ENCODE measurements at places on chromosomes 4 and X.

- DNase-seq = no peak
Observed at GRCh38 chr4:169050284-169050683, 40.2 kb upstream of the CBR4 start.

DNA sequence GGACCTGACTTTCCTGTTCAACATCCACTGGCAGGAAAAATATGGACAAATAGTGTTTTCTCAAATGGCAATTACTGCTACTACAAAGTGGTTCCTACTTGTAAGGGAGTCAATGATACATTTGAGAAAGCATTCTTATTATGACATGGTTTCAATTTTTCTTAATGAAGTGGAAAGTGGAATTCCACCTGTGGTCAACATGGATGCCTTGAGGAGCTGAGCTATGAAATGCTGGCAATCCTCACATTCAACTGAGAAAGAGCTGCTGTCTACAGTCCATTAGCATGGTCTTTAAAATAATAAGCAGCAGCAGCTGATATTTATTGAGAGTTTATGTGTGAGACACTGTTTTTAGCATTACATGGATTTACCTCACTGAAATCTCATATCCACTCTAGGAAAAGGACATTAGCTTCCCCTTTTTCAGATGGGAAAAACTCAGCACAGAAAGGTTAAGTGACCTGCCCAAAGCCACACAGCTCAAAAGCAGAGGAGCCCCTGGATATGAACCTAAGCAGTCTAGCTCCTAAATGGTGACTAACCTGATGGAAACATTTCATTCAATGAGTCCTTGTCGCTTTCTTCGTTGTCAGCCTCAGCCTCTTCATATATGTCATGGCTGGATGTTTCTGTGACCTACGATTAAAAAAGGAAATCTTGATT, 29.2 kb downstream of the MAP7D3 start:
- DNase-seq = no peak

GRCh38 chr4:105327222-105327621, 146.6 kb downstream of the PPA2 start:
- no peak for DNase-seq

GRCh38 chr4:152501846-152502536, 33.9 kb downstream of the FBXW7 start:
- DNase-seq = no peak

- DNase-seq = no peak
Observed at GRCh38 chrX:121258545-121258944, 211.1 kb downstream of the GLUD2 start.

- DNase-seq = no peak
Observed at GRCh38 chr4:141657550-141658250, 21.3 kb downstream of the IL15 start.

DNA sequence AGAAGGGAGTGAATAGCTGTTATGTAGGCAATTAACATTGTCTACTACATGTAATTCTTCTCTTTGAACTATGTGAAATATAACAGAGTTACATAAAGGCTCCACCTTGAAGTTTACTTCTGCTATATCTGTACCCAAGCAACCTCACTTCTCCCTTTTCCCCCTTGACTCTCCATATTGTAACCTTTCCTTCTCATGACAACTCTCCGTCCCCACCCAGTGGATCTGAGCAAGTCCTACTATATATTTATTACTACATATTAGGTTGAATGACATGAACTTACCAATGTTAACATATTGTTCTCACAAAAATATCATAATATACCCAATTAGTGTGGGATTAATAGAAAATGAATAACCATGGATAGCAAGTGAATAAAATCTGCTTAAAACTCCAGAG, 93.2 kb upstream of the ATP8A1 start:
- DNase-seq = peak; percentile 18

DNA sequence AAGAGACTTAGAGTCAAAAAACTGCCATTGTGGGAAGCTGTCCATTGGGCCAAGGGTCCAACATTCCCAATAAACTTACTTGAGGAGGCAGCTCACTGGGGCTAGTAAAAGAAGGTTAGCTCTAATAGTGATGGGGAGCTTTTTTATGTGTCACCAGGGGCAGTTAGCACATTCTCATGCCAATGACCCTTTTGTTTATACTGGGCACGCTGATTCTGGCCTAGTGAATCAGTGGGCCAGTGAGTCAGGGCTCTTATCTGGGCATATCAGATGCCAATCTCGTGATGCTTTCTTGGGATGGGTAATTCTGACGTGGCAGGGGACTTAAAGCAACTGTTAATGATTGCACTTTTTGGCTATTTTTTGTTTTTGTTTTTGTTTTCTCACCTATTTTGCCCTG, 27.8 kb downstream of the TCEAL1 start:
- DNase-seq = no peak

GRCh38 chr4:105058177-105058812, 88.4 kb upstream of the TET2 start:
- no peak for DNase-seq

DNA sequence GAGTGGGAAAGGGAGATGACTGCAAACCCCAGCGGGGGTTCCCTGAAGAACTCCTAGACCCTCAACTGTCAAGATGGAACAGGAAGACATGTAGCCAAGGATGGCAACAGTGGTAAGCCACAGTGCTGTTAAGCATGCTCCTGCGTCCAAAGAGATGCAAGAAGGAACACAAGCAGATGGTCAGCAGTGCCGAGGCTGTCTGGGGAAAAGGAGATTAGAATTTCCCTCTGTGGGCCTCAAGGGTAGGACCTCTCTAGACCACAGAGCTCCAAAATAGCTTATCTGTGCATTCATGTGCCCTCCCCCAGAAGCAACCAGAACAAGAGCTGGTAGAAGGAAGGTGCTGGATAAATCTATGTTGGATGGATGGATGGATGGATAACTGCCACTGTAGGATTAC, 82.0 kb upstream of the CPEB2 start:
- DNase-seq = no peak

DNA sequence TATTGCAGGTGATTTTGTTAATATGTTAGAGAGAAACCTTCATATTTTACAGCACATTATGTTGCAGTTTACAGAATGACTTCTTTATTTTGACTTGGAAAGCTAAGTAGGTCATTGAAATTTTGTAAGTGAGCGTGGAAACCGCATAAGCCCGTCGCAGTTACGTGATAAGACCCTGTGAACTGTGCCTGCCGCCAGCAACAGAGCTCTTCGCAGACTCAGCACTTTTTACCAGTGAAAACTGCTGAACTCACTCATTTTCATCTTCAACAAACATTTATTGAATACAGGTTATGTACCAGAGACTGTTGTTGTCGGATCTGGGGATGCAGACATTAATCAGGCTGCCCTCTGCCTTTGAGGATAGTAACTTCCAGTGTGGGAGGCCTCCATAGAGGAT, 355.7 kb downstream of the HS3ST1 start:
- DNase-seq = no peak

DNA sequence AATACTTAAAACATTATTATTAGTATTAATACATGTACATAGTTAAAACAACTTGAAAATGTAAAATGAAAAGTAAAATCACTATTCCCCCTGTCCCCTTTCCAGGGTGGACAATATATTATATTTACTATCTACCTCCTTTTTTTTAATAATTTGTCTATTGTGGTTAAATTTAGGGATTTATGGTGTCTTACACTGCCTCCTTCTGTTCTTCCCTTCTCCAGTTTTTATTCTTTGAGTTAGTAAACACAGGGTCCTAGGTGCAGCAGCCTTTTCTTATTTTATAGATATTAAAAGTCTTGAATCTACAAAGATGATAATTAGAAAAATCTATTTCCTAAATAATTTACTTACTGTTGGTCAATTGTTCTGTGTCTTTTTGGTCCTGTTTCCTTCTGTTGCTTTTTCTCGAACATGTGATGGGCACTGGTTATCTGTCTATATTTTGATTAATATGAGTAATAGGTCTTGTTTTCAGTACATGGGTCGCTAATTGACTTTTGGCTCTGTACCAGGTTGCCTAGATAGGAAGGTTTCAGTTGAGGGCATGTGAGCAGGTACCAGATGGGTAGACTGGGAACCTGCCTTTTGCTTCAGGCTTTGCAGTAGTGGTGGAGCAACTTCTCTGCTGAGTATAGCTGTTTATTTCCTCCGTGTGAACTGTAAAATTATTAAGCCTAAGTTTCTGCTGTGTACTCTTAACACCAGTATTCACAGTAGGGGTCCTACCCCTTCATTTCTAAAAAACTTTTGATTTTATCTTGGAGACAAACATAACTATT, 1.1 kb downstream of the NUDT9 start:
- no peak for DNase-seq

DNA sequence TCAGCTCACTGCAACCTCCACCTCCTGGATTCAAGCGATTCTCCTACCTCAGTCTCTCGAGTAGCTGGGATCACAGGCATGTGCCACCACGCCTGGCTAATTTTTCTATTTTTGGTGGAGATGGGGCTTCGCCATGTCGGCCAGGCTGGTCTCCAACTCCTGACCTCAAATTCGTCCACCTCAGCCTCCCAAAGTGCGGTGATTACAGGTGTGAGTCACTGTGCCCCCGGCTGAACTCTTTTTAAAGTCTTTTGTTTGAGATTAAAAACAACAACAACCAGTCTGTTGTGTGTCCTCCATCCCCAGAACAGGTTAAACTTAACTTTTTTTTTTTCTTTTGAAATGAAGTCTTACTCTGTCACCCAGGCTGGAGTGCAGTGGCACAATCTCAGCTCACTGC, 36.3 kb upstream of the RBPJ start:
- DNase-seq = no peak

DNA sequence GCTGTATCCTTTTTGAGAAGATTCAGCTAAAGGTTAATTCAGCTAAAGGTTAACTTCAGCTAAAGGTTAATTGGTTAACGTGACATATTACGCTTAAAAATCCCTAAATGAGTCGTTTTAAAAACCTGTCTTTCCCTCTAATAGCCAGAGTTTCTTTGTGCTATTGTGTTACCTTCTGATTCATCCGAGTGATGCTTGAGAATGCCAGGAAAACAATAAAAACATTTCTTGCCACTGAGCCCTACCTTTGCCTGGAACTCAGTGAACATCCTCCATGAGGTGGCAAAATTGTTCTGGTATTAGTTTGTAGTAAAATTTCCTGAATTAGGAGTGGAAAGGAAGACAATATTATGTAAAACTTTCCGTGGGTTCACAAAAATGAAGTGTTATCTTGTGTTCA, 13.7 kb upstream of the TMPRSS11E start:
- no peak for DNase-seq

- DNase-seq = no peak
Observed at GRCh38 chrX:100870527-100870926, 3.6 kb downstream of the NOX1 start.

- no peak for DNase-seq
Observed at GRCh38 chr4:5784960-5785611, 74.1 kb downstream of the EVC start.

DNA sequence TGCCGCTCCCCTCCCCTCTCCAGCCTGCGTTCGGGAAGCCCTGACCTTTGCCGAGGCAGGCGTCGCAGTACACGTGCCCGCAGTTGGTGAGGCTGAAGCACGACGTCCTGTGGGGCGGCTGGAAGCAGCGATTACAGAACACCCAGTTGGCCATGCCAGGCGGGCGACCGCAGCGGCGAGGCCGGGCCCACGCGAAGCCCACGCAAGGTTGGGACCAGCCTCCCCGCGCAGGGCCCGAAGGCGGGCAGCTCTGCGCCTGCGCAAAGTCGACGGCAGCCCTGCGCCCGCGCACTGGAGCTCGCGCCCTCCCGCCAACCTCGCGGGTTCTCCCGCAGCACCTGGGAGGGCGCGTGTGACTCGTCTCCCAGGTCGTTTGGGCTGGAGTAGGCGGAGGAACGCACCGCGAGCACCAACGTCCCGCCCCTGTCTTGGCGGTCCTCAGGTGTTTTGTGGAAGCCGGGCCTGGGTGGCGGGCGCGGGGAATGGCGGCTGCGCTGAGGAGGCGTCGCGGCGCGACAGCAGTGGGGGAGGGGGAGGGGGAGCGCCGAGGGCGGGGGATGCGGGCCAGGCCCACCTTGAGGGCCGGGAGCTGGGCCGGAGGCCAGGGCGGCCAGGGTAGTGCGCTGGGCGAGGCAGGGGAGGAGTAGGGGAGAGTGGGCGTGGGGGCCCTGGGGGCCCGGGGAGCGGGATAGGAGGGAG, at the start of gene RNF212:
Gene RNF212, minus strand, starts transcription at position 254 of the 699 bp plus-strand sequence. Its CDS starts 100 bp downstream, at position 154.
- peak; percentile 22 for DNase-seq

Data from activated T-cell treated with anti-CD3 and anti-CD28 coated beads for 1 hour (primary cell).